ENCODE measurements at places on chromosomes 11 and 22.

GRCh38 chr22:25823276-25823675, 81.3 kb downstream of the MYO18B start:
- no peak for DNase-seq

GRCh38 chr11:131998020-131998419, 627.6 kb downstream of the NTM start:
- DNase-seq: no peak

DNA sequence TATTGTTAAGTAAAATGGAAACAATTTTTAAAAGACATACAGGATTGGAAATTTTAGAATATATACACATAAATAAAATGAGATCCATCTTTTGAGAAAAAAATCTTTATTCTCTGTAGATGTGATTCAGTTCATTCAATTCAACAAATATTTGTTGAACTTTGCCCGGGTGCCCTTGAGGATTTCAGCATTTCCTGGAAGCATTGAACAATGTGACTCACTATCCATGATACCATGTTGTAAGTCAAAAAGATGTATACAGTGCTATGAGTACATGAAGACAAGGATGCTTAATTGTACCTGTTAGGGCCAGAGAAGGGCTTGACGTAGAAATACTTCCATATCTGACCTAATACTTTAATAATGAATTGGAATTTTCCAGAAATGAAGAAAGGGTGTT, 353.7 kb downstream of the METTL15 start:
- no peak for DNase-seq

GRCh38 chr11:82577246-82577645, 156.4 kb downstream of the FAM181B start:
- no peak for DNase-seq

GRCh38 chr11:128472128-128473089, 114.9 kb downstream of the ETS1 start:
- peak; percentile 69 for DNase-seq

GRCh38 chr11:37282367-37282766, 684.3 kb upstream of the RAG2 start:
- no peak for DNase-seq

GRCh38 chr11:11038782-11039181, 180.9 kb upstream of the ZBED5 start:
- DNase-seq: no peak
